ENCODE measurements at places on chromosomes 4 and X.

DNA sequence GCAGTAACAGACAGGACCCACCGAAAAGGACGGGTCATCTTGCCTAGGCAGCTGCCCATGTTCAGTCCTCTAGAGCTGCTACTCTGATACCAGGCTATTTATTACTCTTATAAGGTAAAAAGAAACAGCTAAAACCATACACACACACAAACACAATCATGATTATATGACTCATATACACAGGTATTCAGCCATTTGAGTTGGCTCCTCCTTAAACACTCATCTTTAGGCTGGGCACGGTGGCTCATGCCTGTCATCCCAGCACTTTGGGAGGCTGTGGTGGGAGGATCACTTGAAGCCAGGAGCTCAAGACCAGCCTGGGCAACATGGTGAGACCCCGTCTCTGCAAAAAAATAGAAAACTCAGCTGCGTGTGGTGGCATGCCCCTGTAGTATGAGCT lies 76.6 kb downstream of the F11 start:
- peak; percentile 9 for DNase-seq

- DNase-seq, result no peak
These were observed 211.2 kb downstream of the COX18 start for GRCh38 chr4:72858328-72858727.

DNA sequence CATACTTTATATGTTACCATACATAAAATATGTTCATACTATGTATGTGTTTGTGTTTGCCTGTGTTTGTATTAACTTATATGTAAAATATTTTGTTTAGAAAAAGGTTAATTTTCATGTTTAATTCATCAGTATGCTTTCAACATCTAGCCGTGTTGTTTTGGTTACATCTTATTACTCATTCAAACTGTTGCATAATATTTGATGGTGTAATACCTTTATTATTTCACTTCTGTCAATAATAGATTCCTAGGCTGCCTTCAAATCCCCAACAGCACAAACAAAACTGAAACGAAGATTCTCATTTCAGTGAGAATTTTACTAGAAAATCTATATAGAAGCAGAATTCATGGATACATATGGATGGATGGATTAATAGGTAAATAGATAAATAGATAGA lies 462.3 kb upstream of the ADGRL3 start:
- DNase-seq, result no peak

DNA sequence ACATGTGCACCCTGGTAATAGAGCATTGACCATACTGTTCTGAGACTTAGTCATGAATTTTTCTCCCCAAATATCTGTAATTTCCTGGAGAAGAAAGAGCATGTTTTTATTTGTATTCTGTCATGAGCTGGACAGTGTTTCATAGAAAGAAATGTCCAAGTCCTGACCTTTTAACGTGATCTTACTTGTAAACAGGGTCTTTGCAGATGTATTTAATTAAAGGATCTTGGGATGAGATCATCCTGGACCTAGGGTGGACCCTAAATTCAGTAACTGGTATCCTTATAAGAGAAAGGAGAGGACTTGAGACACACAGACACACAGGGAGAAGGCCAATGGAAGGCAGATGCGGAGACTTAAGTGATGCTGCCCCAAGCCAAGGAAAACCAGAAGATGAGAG lies 3.6 kb downstream of the ADGRA3 start:
- no peak for DNase-seq

GRCh38 chr4:182916483-182917181 lies 554 bp downstream of the DCTD start:
- peak; percentile 47 for DNase-seq
